ENCODE measurements at places on chromosomes 13 and 19. TPM values are rescaled to one million over a fixed set of nuclear protein-coding genes. Genes with fewer than 3 reads are reported as not detected.

GRCh38 chr19:12034198-12034597, 1.3 kb downstream of the ZNF433 start:
- H3K4me3 ChIP-seq, result peak overlapping the region; percentile 86
- H3K36me3 ChIP-seq, result no peaks in the 10 kb centered on the region
- H3K27me3 ChIP-seq, result no peaks in the 10 kb centered on the region
- peaks cover 28% of the 10 kb centered on the region for H3K4me1 ChIP-seq

DNA sequence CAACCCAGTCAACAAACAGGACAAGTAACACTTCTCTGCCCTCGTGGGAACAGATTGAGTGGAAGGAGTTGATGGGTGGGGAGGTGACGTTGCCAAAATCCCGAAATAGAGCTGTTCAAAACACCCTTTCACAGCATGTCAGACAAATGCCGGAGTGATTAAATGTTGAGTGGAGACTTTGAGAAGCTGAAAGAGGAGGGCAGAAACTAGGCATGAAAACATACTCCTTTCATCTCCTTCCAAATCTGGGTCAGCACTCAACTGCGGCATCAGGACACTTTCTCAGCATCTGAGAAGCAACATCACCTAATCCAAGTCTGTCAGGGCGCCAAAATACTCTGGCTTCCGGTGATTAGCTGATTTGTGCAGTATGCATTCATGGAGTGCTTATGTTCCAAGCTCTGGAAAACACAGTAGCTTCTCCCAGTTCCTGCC, 51.5 kb upstream of the MRI1 start:
- no peak overlapping the region for H3K4me3 ChIP-seq
- no peak for DNase-seq
- H3K36me3 ChIP-seq, result no peaks in the 10 kb centered on the region

- peaks cover 14% of the 10 kb centered on the region for H3K36me3 ChIP-seq
- peaks cover 26% of the 10 kb centered on the region for H3K4me1 ChIP-seq
- no peaks in the 10 kb centered on the region for H3K27me3 ChIP-seq
- H3K4me3 ChIP-seq, result peak overlapping the region; percentile 72
- H3K27ac ChIP-seq, result peak overlapping the region; percentile 20
Measured at GRCh38 chr19:49818649-49819370, 721 bp downstream of the MED25 start.

- H3K27me3 ChIP-seq, result no peaks in the 10 kb centered on the region
- peaks cover 5% of the 10 kb centered on the region for H3K4me1 ChIP-seq
- no peak overlapping the region for H3K27ac ChIP-seq
- H3K4me3 ChIP-seq, result no peak overlapping the region
- no peaks in the 10 kb centered on the region for H3K36me3 ChIP-seq
Measured at GRCh38 chr13:79496188-79496587, 15.2 kb downstream of the NDFIP2 start.

DNA sequence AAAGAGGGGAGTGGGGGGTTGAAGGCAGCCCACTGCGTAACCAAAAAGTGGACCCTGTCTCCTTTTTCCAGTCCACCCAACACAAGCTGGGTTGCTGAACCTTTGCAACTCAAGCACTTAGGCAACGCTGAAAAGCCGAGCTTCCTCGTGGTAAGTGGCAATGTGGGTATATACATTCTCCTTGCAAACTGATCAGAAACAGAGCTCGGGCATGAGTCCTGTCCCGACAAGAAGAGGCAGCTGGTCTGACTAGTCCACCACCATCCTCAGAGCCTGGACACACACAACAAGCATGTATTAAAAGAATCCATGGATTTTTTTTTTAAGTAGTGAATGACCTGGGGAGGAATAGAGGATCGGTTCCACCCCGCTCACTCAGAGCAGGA, 240.6 kb upstream of the ZNF507 start:
- H3K4me1 ChIP-seq, result no peaks in the 10 kb centered on the region
- no peak for DNase-seq
- H3K36me3 ChIP-seq, result no peaks in the 10 kb centered on the region
- H3K27me3 ChIP-seq, result no peaks in the 10 kb centered on the region
- H3K27ac ChIP-seq, result no peak overlapping the region
- H3K4me3 ChIP-seq, result no peak overlapping the region

FBXO27 gene
- not detected for total RNA-seq

GRCh38 chr19:5133986-5134595, 165.2 kb downstream of the KDM4B start:
- H3K4me3 ChIP-seq, result no peak overlapping the region
- DNase-seq, result no peak

GRCh38 chr13:92825938-92826596, 400.5 kb upstream of the GPC6 start:
- H3K4me3 ChIP-seq, result no peak overlapping the region
- H3K36me3 ChIP-seq, result no peaks in the 10 kb centered on the region
- H3K27ac ChIP-seq, result no peak overlapping the region

DNA sequence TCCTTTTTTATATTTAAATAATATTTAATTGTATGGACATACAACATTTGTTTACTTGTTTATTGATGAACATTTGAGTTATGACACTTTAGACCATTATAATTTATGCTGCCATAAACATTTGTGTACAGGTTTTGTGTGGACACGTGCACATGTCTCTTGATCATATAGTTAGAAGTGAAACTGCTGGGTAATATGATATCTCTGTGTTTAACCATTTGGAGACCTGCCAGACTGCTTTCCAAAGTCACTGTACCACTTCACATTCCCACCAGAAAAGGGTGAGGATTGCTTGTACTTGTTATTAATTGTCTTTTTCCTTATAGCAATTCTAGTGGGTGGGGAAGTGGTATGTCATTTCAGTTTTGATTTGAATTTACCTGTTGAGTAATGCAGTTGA, 145.6 kb upstream of the KLHL1 start:
- DNase-seq, result no peak
- H3K27me3 ChIP-seq, result no peaks in the 10 kb centered on the region
- H3K4me1 ChIP-seq, result no peaks in the 10 kb centered on the region
- H3K4me3 ChIP-seq, result no peak overlapping the region
- no peak overlapping the region for H3K27ac ChIP-seq

DNA sequence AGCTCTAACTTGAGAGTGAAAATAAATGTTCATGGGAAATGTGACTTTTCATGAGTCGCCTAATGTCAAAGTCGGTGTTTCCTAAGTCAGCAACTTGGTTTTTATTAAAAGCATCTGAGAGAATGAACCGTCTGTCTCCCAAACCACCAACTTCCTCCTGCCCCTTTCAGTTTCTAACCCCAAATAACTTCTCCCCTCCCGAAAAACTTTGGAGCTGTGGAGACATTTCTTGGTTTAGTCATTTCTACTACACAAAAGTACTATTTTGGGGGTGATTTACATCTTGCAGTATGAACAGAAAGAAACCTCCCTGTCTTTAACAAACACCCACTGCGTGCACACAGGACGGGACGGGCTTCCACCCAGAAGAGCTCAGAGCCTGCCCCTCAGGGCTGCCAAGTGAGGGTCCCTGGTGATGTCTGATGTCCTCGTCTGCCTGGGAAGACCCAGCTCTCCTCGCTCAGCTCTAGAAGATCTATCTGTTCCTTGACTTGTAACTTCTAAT, 65.0 kb downstream of the RASA3 start:
- H3K4me1 ChIP-seq, result peaks cover 24% of the 10 kb centered on the region
- DNase-seq, result peak; percentile 53
- H3K36me3 ChIP-seq, result no peaks in the 10 kb centered on the region
- no peak overlapping the region for H3K27ac ChIP-seq
- peak overlapping the region; percentile 16 for H3K4me3 ChIP-seq
- H3K27me3 ChIP-seq, result no peaks in the 10 kb centered on the region

DNA sequence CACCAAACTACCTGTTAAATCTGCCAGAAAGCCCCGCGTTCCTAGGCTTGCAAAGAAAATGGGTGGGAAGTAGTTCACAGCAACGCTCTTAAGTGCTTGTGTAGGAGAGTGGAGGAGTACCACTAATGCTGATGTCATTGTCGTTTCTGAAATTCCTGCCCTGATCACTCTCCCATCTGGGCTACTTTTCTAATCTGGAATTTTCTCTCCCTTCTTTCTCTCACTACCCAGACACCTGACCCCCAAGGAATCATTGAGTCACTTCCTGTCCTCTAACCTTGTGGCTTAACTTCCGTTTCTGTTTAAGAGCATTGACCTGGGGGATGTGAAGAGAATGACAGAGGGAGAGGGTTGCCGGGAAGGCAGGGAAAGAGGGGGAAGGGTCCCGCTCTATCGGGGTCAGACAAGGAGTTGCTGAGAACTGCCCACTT, 98.7 kb downstream of the STARD13 start:
- no peaks in the 10 kb centered on the region for H3K27me3 ChIP-seq
- no peak overlapping the region for H3K4me3 ChIP-seq
- no peak overlapping the region for H3K27ac ChIP-seq
- H3K36me3 ChIP-seq, result no peaks in the 10 kb centered on the region

- H3K27me3 ChIP-seq, result no peaks in the 10 kb centered on the region
- peak; percentile 64 for DNase-seq
Measured at GRCh38 chr19:54209811-54210494, 9.3 kb downstream of the RPS9 start.

GRCh38 chr19:5479958-5480357, 24.7 kb downstream of the ZNRF4 start:
- H3K27ac ChIP-seq, result no peak overlapping the region
- no peaks in the 10 kb centered on the region for H3K27me3 ChIP-seq
- no peak for DNase-seq
- no peaks in the 10 kb centered on the region for H3K4me1 ChIP-seq
- no peak overlapping the region for H3K4me3 ChIP-seq
